ENCODE measurements at places on chromosomes 5 and 9. TPM values are rescaled to one million over a fixed set of nuclear protein-coding genes. Genes with fewer than 3 reads are reported as not detected.

DNA sequence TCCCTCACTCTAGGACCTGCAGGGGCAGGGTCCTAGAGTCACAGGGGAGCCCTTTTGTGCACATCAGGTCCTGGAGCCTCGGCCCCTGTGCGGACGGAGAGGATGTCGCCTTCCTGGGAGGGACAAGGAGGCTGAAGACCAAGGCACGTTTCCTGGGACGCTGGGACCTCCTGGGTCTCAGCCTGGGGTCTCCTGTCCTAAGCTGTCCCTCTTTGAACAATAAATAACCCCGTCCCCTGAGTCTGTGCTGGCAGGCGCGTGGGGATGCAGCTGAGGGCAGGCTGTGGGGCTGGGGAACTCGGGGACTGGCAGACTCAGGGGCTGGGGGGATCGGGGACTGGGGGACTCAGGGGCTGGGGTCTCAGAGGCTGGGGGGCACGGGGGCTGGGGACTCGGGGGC, 31.1 kb downstream of the PAEP start:
- H3K4me3 ChIP-seq: no peak overlapping the region
- no peaks in the 10 kb centered on the region for H3K27me3 ChIP-seq
- no peaks in the 10 kb centered on the region for H3K4me1 ChIP-seq
- no peak overlapping the region for H3K27ac ChIP-seq
- no peak for DNase-seq
- H3K36me3 ChIP-seq: no peaks in the 10 kb centered on the region

GRCh38 chr5:150734579-150735384, 24.0 kb downstream of the DCTN4 start:
- peak; percentile 13 for DNase-seq
- no peak overlapping the region for H3K4me3 ChIP-seq
- peaks cover 12% of the 10 kb centered on the region for H3K36me3 ChIP-seq
- H3K27me3 ChIP-seq: no peaks in the 10 kb centered on the region

DNA sequence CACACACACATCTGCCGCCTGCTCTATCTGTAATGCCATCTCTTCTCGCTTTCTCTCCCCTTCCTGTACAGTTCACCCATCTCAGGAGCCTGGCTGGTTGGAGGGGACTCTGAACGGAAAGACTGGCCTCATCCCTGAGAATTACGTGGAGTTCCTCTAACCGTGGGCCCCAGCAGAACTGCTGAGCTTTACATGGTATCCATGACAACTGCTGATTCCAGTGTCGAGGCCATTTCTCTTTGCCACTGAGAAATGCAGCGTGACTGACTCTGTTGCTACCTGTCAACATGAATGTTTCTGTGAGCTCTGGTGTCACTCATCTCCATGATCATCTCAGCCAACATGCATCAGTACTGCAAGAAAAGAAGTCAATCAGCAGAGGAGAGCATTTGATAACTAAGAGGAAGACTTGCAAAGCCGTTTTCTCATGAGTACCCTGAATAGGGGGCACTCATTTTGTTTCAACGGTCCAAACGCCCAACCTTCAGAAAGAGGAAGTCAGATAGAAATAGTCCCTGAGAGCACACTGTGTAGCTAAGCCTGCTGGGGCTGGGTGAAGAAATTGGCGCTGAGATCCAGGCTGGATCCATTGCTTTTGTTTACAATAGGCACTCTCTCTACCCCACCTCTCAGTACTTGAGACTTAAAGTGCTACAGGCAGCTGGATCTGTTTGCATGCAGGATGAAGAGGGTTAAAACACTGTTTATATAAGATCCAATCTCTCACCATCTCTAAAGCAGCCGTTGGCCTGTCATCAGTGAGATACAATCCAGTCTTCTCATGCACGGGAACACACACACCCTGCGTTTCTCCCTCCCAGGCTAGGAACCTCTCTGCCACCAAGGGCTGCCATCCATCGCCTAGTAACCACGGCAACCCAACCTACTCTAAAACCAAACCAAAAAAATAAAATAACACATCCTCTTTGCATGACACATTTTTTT, 180.9 kb downstream of the NR3C1 start:
- DNase-seq: no peak
- H3K27me3 ChIP-seq: no peaks in the 10 kb centered on the region
- H3K4me1 ChIP-seq: no peaks in the 10 kb centered on the region
- no peak overlapping the region for H3K4me3 ChIP-seq
- H3K36me3 ChIP-seq: no peaks in the 10 kb centered on the region

DNA sequence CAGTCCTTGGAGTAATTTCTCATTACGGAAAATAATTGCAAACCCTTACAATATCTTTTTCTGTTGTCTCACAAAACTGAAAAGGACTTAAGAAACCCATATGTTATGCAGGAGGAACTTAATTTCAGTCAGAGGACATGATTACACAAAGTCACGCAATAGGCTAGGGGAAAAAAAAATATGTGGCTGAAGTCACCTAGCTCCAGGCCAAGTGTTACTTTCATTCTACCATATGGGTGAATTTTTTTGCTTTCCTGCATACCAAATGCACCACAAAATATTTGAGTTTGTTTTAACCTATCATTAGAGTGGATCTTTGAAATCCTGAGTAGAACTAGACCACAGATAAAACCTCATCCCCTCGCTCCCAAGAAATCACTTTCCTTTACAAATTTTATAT, 523.5 kb downstream of the CAAP1 start:
- no peak overlapping the region for H3K27ac ChIP-seq
- H3K4me3 ChIP-seq: no peak overlapping the region
- no peaks in the 10 kb centered on the region for H3K36me3 ChIP-seq
- no peaks in the 10 kb centered on the region for H3K4me1 ChIP-seq
- DNase-seq: no peak
- H3K27me3 ChIP-seq: no peaks in the 10 kb centered on the region

DNA sequence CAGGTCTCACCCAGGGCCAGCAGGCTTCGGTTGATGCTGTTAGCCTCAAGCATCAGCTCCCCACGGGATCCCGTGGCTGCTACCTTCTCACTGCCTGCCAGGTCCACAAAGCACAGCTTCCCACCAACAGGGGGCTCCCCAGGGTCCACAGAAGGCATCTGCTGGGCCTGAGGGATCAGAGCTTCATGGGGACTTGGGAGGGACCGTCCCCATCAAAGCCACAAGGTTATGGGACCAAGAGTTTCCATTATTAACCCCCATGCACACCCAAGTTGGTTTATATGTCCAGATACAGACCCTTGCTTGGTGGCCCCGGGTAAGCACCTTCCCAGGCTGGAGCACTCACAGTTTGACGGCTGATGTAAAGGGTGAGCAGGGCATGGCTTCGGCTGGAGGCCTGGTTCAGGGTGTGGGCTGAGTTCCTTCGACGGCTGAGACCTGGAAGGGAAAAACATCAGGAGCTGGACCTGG, 3.0 kb downstream of the KIF12 start:
- DNase-seq: peak; percentile 65
- peaks cover 32% of the 10 kb centered on the region for H3K27me3 ChIP-seq
- no peak overlapping the region for H3K4me3 ChIP-seq
- H3K4me1 ChIP-seq: peaks cover 13% of the 10 kb centered on the region

GRCh38 chr9:131605770-131606590, 60.7 kb downstream of the PRRT1B start:
- H3K27me3 ChIP-seq: no peaks in the 10 kb centered on the region
- H3K27ac ChIP-seq: peak overlapping the region; percentile 39
- peaks cover 23% of the 10 kb centered on the region for H3K4me1 ChIP-seq
- H3K36me3 ChIP-seq: no peaks in the 10 kb centered on the region

DNA sequence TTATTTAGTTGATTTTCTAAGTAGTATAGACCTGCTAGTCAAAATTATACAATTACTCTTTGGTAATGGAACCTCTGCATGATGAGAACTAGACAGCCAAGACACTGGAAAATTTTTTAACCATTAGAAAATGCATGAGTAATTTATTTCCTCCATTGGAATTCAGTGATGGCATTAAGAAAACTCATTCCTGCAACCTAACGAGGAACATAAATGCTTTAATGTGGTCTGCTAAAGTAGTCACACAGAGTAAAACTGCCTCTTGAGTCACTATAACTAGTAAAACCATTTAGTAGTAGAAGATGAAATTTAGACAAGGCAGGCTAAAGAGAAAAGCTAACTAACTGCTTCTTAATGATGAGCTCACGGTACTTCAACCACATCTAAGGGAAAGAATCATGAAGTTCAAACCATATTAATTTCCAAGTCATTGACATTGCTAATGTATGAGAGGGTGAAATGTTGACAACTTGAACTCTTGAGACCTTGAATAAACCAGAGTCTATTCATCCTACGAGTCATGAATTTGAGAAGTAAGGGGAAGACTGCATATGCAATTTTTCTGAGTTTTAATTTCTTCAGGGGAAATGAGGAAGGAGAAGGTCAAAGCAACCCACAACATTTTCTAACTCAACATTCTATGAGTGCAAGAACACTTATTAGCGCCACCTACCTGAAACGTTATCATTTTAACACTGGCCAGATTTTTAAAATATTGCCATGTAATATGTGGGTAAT, 74.4 kb downstream of the GLIS3 start:
- no peaks in the 10 kb centered on the region for H3K27me3 ChIP-seq
- no peaks in the 10 kb centered on the region for H3K36me3 ChIP-seq
- no peak overlapping the region for H3K4me3 ChIP-seq
- no peaks in the 10 kb centered on the region for H3K4me1 ChIP-seq
- peak; percentile 8 for DNase-seq

- no peak overlapping the region for H3K4me3 ChIP-seq
These were observed 47.1 kb upstream of the RAI14 start for GRCh38 chr5:34608859-34609648.

DNA sequence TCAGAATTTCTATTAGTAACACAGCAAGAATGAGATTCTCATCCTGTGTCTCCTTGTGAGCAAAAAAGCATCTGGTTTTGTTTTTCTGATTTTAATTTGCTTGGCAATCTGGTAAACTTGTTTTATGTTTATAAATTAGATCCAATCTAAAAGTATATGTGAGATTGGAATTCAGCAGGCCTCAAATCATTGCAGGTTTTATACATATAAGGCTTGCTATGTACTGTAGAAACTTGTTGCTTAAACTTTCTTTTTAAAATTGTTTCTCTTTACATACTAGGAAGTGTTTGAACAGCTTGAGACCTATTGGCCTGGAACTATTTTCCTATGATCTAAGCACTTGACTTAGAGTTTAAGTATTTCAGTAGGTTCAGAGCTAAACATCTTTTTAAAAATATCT, 1037.8 kb downstream of the NR2F1-AS1 start:
- no peaks in the 10 kb centered on the region for H3K4me1 ChIP-seq
- H3K4me3 ChIP-seq: no peak overlapping the region
- no peak overlapping the region for H3K27ac ChIP-seq
- H3K27me3 ChIP-seq: no peaks in the 10 kb centered on the region

DNA sequence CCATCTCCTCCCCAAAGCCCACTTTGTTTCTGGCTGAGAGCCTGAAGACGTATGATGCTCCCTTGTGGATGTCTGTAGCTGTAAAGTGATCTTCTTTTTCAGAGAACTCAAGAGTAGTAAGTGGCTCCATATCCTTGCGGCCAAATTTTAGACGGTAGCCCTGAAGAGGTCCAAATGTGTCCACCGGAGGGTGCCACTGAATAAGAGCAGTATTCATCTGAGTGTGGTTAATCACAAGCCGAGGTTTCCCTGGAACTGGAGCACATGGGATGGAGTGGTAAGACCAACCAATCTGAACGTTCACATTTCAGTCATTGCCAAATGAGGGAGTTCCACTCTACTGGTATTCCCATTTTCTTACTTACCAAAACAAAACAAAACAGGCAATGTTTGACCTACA, 686.5 kb upstream of the DMAC1 start:
- no peaks in the 10 kb centered on the region for H3K4me1 ChIP-seq
- H3K27ac ChIP-seq: no peak overlapping the region
- H3K4me3 ChIP-seq: no peak overlapping the region
- no peaks in the 10 kb centered on the region for H3K27me3 ChIP-seq
- peak; percentile 78 for DNase-seq

DNA sequence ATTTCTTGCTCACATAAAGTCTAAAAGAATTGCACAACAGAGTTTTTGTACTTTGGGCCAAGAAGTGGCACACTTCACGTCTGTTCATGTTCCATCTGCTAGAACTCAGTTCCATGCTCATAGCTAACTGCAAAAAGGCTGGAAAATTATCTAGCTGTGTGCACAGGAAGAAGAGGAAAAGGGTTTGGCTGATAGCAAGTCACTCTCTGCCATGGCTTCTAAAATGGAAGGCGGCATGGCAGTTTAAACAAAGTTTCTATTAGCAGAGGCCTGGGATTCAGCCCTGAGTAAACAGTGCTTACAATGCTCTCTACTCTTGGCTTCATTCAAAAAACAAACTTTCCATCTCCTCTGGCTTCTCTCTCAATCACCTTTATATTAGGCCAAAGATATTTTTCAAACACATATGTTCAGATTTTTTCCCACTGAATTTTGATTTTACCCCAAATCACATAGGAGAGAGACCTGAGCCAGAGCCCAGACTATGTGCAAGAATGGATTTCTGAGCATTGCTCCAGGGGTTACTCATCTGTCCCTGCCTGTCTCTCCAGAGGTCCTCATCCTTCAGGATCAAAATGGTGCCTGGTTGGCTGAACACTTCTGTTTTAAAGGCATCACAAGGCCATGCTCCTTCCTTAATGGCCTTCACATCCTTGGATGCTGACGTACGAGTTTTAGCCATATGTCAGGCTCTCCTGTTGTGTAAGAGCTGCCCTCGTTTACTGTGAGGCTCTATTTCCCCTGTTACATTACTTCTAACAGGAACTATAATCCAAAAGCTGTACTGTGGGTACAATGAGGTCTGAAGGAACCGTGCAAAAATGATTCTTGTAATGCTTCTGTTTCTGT, 226.6 kb downstream of the SAXO1 start:
- no peak overlapping the region for H3K27ac ChIP-seq
- peaks cover 11% of the 10 kb centered on the region for H3K4me1 ChIP-seq
- H3K27me3 ChIP-seq: no peaks in the 10 kb centered on the region
- no peaks in the 10 kb centered on the region for H3K36me3 ChIP-seq

DNA sequence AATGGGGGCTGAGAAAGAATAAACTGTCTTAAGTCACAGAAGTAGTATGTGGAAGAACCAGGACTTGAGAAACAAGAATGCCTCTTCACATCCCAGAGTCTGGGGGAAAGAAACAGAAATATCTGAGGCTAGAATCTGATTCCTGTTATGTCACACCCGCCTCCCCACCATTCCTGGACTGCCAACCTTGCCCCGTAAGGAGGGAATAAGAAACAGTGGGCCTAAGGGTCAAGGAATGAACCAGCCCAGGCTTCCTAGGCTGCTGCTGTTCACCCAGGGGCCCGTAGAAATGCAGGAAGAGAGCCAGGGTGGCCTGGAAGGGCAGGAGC, 4.3 kb downstream of the PCDH1 start:
- peaks cover 53% of the 10 kb centered on the region for H3K4me1 ChIP-seq
- no peaks in the 10 kb centered on the region for H3K36me3 ChIP-seq
- H3K27ac ChIP-seq: peak overlapping the region; percentile 78
- peak overlapping the region; percentile 98 for H3K4me3 ChIP-seq

- no peaks in the 10 kb centered on the region for H3K36me3 ChIP-seq
- no peak for DNase-seq
- no peak overlapping the region for H3K27ac ChIP-seq
- H3K4me1 ChIP-seq: no peaks in the 10 kb centered on the region
- H3K27me3 ChIP-seq: no peaks in the 10 kb centered on the region
- H3K4me3 ChIP-seq: no peak overlapping the region
These were observed 279.6 kb upstream of the ADAMTSL1 start for GRCh38 chr9:18194316-18194715.

GRCh38 chr9:101397746-101398067, 711 bp downstream of the MRPL50 start:
- no peaks in the 10 kb centered on the region for H3K27me3 ChIP-seq
- H3K36me3 ChIP-seq: peaks cover 22% of the 10 kb centered on the region
- peak overlapping the region; percentile 78 for H3K4me3 ChIP-seq
- 0 out of 2 replicates have a peak overlapping the region, but pooled peaks have one; percentile 39 for H3K27ac ChIP-seq
- peaks cover 12% of the 10 kb centered on the region for H3K4me1 ChIP-seq
- no peak for DNase-seq

The EPB41L4B gene
- total RNA-seq: 32.2 TPM

The MTAP gene
- 70.0 TPM for total RNA-seq

The EIF4E1B gene
- total RNA-seq: not detected

The PLEKHG4B gene
- total RNA-seq: 54.8 TPM

The IRX1 gene
- 1.8 TPM for total RNA-seq

The DNAH5 gene
- 0.56 TPM for total RNA-seq

The PCDHB12 gene
- 3.7 TPM for total RNA-seq

The PDLIM7 gene
- total RNA-seq: 73.0 TPM

The ANKRD34B gene
- total RNA-seq: 2.9 TPM

Data from GM23338 (cell line).